ENCODE measurements at places on chromosomes 7 and 10. TPM values are rescaled to one million over a fixed set of nuclear protein-coding genes. Genes with fewer than 3 reads are reported as not detected.

Gene HOXA7
- 0.76 TPM for total RNA-seq

GRCh38 chr7:151806952-151807775 lies 69.8 kb downstream of the PRKAG2 start:
- no peak for DNase-seq

GRCh38 chr7:118306771-118307170 lies 82.3 kb downstream of the ANKRD7 start:
- no peak for DNase-seq

DNA sequence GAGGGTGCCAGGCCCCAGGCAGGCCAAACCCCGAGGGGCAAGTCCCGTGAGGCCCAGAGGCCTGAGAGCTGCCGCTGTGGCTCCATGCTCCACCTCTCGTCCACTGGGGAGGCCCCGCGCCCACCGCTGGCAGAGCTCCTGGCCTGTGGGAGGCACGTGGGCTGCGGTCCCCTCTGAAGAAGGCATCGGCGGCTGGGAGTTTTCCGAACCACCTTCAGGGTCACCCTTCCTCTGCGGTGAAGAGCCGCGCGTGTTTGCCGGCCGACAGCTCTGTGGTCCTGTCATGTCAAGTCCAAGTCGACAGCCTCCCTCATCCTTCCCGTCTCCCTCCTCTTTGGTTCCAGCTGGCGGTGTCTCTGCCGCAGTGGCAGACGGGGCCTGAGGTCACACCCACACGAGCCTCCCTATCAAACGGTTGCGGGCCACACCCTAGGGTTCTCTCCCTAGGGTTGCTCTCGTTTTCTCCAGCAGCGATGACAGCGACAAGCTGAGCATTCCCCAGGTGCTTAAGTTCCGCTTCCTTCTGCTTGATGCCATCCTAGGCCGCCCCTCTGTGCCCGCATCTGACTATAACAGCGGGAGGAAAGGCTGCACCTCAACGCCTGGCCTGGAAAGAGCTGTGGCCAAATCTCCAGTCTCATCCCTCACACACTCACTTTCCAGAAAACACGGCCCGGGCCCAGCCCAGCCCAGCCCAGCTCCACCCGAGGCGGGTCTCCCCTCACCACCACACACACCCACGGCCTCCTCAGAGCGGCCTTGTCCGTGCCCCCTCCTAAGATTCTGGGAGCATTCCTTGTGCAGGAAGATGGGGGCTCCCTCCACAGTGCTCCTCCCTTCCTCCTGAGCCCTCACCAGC lies 185.0 kb downstream of the ELFN1 start:
- no peak for DNase-seq

- DNase-seq = no peak
Observed at GRCh38 chr10:34854147-34854601, 39.1 kb upstream of the PARD3 start.
